ENCODE measurements at places on chromosomes 2 and 18.
A peak's percentile ranks its signal among the peaks of the same experiment; 100 is the strongest.

DNA sequence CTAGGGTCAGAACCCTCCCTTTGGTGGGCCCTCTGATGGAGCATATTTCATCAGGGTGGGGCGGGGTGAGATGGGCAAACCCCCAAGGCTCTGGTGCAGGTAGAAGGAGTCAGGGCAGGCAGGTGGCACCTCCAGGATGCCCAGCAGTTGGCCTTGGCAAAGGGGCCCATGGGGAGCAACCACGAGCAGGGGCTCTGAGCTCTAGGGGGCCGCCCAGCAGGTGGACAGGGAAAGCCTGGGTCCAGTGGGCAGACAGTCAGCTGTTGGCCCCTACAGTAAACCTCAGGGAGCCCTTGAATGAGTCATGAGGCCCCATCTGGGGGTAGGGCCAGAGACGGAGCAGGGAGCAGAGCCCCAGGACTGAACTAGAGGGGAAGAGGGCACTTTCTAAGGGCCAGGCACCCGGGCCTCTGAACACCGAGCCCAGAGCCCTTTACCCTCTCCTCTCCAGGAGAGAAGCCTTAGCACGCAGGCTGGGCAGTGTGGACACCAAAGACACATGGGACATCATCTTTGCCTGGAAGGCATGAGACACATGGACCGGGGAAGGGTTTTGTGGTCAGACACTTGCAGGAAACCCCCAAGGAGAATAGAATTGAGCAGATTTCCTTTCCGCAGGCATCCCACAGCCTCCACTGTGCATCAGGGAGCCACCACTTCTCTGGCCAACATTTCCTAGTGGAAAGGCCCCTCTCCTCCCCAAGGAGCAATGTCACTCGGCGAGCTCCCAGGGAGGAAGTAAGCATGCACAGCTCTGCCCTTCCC is 257.3 kb downstream of the GLI2 start:
- peak; percentile 93 for DNase-seq

DNA sequence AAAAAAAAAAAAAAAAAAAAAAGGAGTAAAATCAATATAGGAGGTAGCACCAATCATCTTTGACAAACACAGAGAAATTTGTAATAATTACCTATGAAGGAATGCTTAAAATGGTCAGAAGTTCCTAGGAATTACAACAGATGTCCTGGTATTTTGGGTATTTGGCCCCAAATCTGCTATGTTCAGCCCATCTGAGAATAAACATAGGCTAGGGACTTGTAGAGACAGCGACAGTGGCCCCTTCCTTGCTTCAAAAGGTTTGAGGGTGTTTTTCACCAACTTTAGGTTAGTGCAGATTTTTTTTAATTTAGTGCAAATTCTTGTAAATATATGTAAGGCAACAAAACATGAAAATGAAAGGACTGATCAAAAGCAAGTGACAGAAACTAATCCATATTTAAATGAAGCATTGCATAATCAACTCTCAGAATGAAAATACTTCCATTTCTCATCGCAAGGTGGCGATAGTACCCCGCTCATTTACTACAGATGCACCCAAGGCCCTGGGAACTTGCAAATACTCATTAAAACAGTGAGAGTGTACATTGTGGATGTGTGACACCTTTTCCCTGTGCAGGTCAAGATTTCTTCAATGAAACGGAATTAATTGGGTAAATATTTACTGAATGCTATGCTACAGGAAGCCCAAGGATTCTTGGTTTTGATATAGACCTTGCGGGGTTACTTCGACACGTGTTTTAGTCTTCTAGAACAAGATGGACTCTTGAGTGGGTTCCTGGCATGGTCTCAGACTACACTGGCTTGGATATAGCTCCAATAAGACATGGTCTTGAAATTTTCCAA is 44.6 kb downstream of the FAM124B start:
- no peak for DNase-seq

GRCh38 chr2:98269274-98269673 is 77.0 kb upstream of the CNGA3 start:
- DNase-seq: no peak

- no peak for DNase-seq
Observed at GRCh38 chr2:225429717-225430116, 30.2 kb downstream of the NYAP2 start.

DNA sequence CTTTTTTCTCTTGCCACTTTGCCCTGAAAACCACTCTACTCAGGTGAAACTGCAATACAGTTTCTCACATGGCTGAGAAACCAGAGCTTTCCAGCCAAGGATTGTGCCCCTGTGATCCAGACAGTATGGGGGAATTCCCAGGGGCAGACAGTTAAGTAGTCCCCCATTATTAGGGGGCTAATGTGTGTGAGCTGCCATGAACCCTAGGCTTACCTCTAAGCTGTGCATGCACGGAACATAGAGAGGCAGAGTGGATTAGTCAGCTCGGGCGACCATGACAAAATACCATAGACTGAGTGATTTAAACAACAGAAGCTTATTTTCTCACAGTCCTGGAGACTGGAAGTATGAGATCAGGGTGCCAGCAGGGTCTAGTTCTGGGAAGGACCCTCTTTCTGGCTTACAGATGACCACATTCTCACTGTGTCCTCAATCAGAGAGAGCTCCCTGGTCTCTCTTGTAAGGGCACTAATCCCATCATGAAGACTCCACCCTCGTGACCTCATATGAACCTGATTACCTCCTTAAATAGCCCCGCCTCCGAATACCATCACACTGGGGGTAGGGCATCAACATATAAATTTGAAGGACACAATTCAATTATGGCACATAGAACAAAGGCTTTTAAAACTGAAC is 215.1 kb downstream of the EIPR1 start:
- DNase-seq: no peak

DNA sequence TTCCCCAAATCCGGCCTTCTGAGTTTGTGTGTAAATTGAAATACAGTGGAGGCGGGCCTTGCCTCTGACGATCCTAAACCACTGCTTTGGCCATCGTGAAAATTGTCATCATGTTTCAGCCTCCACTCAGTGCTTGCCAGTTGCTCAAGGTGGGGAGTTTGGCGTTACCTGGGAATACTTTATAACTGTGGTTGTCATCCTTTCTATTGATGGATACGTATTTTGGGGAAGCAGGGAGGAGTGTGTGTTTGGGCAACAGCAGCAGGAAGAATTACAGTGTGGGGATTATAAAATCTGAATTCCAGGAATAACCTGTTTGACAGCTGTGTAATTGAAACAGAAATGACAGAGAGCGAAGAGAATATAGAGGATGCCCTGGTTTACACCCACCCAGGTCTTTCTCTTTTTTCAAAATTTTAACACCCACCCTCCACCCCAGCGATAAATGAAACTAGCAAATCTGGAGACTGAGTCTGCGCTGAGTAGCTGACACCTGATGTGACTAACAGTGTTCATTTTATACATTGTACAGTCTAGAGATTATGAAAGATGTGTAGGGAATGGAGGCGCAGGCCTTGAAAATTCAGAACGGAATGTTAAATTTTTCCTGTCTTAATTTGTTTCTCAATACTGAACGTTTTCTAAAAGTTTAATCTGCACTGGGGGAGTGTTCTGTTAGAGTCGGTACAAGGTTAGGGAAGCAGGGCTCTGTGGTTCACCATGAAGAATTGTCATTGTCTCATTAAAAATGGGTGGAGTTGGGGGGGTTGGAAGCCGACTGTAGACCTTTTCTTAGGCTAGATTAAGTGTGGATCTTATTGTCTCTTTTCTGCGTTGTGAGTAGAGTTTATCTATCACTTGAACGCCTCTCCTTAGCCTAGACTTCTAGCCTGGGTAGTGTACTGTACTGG is 1.6 kb downstream of the MAP4K4 start:
- no peak for DNase-seq

DNA sequence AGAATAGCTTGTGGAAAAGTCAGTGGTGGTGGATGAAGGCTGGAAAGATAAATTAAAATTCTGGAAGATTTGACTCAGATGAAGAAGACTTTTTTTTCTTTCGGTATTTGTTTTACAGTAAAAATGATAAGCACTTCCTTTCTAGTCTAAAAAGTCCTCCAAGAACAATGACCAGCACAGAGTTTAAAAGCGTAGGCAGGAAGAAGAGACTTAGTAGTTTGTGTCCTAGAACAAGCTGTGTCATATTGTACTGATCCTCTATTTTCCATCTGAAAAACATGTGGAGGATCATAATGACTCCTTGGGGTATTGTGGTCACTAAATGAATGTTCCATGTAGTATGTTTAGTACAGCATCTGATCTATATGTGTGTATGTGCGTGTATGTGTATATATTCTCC is 132.4 kb upstream of the FSHR start:
- no peak for DNase-seq

GRCh38 chr2:137233091-137233490 is 467.7 kb downstream of the THSD7B start:
- DNase-seq: no peak

DNA sequence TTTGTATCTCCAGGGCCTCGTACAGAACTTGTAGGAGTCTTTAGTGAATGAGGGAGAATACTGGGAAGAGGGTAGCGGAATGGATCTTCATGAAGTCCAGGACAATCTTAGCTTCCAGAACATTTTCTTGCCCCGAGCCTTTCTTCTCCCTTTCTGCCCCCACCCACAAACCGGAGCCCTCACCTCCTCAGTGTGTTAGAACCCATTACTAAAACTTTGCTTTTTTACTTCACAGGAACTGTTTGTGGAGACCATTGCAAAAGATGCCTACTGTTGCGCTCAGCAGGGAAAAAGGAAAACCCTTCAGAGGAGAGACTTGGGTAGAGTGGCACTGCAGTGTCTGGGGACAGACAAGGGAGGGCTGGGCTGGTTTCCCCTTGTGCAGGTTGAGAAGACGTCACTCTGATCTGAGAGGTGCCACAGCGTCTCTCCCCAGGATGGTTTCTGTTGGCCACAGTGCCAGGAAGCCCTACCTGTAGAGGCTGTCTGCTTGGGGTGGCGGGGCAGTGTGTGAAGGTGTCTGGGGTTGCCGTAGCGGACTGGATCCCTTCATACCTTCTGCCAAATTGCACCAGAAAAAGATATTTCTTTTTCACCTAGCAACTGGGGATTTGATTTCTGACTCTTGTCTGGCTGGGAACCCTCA is 786 bp downstream of the POLE4 start:
- DNase-seq: no peak

DNA sequence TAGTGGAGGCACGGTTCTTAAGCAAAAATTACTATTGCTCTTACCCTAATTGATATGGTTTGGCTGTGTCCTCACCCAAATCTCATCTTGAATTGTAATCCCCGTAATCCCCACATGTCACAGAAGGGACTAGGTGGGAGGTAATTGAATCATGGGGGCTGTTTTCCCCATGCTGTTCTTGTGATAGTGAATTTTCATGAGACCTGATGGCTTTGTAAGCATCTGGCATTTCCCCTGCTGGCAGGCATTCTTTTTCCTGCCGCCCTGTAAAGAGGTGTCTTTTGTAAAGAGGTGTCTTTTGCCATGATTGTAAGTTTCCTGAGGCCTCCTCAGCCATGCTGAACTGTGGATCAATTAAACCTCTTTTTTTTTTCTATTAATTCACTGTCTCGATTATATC is 1691.8 kb upstream of the SLC39A10 start:
- no peak for DNase-seq

GRCh38 chr2:65802298-65802942 is 370.0 kb upstream of the SPRED2 start:
- DNase-seq: no peak

GRCh38 chr2:124246170-124246569 is 221.1 kb downstream of the CNTNAP5 start:
- no peak for DNase-seq

DNA sequence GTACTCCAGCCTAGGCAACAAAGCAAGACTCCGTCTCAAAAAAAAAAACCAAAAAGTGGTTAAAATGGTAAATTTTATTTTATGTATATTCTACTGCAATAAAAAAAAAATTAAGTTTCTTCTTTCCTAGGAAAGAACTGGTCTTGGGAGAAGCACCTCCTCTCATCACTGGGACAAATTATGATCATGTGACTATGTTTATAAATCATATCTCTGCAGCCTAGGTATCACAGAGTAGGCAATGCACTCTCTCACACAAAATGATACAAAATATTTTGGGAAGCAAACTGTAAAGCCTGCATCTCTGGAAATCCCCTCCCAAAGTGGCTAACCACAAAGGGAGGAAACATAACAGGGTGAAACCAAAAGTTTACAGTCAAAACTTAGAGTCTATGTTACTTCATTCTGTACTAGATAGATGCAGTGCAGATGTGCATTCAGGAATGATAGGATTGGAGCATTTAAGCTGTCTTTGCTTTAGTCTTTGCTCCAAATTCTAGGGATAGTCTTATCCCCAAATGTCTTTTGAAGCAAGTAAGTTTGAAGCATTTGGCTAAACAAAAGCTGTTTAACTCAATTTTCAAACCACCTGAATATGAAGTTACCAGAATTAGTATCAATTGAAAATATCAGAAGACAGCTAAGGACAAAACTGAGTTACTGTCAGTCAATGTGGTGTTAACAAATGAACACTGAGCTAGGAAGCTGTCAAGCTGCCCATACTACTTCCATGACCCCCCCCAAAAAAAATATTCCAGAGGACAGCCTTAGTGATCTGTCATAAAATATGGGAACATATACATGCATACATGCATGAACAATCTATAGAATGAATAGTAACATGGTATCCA is 21.1 kb upstream of the MALT1 start:
- no peak for DNase-seq

- DNase-seq: no peak
Observed at GRCh38 chr2:135130751-135131150, 78.7 kb downstream of the RAB3GAP1 start.

- DNase-seq: no peak
Observed at GRCh38 chr2:33366473-33366872, 110.0 kb upstream of the RASGRP3 start.

DNA sequence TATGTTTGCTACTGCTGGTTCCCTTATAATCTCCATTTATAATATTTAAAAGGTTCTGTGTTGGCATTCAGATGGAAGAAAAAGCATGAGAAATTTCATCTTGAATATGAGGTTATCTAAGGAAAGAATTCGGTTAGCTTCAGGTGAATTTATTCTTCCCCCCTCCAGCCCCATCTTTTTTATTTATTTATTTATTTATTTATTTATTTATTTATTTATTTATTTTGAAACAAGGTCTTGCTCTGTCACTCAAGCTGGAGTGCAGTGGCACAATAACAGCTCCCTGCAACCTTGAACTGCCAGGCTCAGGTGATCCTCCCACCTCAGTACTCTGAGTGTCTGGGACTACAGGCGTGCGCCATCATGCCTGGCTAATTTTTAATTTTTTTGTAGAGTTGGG is 95.5 kb upstream of the VWC2L start:
- no peak for DNase-seq
